CD8-positive, alpha-beta memory T cell (primary cell): ENCODE measurements at places on chromosomes 3 and 15. TPM values are rescaled to one million over a fixed set of nuclear protein-coding genes. Genes with fewer than 3 reads are reported as not detected.

GRCh38 chr3:121018917-121019321 lies 110.9 kb downstream of the STXBP5L start:
- DNase-seq: no peak

ECE2 gene
- total RNA-seq: not detected

GRCh38 chr15:75695634-75696310 lies 16.9 kb downstream of the CSPG4 start:
- no peak for DNase-seq

GRCh38 chr3:129890125-129890524 lies 3.4 kb downstream of the TMCC1 start:
- no peak for DNase-seq

BCHE gene
- not detected for total RNA-seq

DNA sequence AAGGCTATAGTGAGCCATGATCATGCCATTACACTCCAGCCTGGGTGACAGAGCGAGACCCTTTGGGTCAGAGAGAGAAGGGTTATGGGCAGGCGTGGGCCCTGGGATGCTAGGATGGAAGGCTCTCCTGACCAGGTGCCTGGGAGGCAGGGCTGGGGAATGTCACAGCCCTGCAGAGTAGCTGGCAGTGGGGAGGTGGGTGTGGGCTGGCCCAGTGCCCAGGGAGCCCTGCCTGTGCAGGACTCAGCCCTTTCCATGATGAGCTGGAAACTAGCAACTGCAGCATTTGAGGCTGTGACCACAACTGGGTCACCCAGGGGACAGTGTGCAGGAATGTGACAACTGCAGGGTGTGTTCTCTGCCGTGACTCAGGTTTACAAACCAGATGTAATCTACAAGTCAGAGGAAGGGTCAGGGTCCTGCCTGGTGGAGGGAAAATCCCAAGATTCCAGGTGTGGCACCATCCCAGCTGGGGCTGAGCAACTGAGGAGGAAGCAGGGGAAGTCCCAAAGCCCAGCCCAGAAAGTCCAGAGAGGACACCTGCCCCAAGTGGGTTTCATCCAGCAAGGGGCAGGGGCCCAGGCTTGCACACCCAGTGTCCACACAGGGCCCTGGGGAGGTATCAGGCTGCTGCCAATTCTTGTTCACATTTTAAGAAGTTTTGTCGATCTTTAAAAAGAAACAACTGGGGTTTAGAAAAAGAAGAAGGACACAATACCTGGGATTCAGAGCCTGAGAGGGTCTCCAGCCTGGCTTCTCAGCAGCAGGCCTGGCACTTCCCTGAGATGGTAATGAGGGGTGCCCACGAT lies 45.5 kb downstream of the SLC28A1 start:
- no peak for DNase-seq

- DNase-seq: no peak
These were observed 106.3 kb downstream of the PROS1 start for GRCh38 chr3:93867425-93867824.

CDCP1 gene
- total RNA-seq: 0.71 TPM

DNA sequence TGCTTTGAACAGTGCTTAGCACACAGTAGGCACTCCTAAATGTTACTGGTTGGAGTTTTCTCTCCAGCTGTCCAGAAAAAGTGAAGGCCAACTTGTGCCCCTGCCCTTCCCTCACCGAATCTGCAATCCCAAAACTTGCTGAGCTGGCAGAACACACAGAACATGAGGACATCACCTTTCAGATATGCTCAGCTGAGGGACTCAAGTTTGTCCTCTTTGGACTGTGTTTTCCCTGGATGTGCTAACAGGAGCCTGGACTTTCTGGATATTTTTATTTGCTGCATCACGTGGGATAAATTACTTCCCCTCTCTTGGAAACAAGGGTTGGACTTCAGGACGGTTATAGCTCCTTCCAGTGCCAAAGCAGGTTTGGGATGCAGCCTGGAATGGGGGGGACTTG lies 59.5 kb upstream of the SMAD6 start:
- no peak for DNase-seq

ITIH1 gene
- not detected for total RNA-seq

GRCh38 chr15:52163321-52164190 lies 27.6 kb downstream of the GNB5 start:
- no peak for DNase-seq

DNA sequence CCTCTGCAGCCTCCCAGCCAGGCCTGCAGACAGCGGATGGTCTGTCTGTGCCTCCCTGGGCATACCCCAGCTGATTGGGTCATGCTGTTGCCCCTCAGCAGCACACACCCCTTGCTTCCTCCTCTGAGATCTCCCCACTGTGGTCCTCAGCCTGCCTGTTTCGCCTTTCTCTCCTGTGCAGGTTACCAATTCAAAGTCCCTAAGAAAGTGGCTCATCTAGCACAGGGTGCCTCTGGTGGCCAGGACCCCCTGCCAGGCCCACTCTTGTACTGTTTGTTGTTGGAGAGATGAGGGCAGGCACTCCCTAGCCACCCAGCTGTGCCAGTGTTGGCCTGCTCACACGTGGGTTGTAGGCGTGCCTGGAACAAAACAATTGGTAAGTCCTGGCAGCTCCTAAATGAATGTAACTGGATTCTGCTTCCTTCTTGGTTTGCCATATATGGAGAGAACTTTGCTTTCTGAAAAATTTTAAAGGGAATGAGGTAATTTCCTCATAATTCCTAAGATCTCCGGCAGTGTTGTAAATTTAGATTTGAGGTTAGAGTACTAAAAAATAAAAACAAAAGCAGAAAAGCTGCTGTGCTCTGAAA lies 213.2 kb upstream of the IL12A start:
- no peak for DNase-seq

DNA sequence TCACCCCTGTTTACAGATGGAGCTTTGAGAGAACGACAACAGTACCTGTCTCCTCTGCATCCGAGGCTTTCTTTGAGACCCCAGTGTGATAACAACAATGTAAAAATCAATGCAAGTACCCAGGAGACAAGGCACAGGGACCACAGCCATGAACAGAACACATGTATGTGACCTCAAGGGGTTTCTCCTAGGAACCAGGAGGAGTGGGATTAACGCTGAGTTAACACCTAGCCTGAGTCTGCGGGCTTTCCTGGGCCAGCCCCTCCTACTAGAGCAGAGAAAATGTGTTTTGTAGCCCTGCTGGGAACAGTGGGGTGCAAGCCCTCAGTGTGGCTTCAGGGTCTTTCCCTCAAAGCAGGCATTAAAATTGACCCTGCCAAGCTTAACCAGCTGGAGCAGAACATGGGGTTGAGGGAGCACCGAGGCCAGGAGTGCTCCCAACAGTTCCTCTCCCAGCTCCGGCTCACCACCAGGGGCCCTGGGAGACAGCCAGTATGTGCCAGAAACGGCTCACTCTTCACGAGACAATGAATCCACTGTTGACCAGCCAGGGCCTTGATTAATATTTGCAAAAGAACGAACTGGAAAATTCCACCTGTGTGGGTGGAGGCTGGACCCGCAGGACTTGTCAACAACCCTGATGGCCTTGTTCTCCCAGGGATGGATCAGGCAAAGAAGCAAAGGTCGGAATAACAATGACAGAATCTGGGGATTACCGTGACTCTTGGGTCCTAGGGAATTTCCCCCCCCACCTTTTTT lies 3.6 kb downstream of the CHDH start:
- no peak for DNase-seq

MASP1 gene
- total RNA-seq: not detected

GRCh38 chr3:87287011-87287410 lies 10.6 kb upstream of the POU1F1 start:
- DNase-seq: no peak
